ENCODE measurements at places on chromosomes 7 and 10. TPM values are rescaled to one million over a fixed set of nuclear protein-coding genes. Genes with fewer than 3 reads are reported as not detected.

TRIL gene
- 6.4 TPM for total RNA-seq

DNA sequence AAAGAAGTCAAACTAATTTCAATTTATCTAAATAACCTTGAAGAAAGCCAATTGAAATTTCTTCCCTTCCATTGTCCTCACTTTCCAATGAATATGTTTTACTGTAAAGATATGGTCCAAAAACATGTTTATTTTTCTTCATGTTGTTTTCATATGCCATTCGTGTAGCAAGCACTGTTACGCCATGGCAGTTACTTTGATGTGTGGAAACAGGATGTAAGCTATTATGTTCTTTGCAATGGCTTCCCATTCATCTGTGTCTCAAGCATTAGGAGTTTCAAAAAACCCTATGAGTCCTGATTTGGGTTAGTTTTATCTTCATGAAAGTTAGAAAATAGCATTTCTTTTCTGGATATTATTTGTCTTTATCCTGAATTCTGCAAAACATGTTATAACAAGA lies 31.0 kb downstream of the GPR141 start:
- H3K4me3 ChIP-seq: no peak overlapping the region
- no peak for DNase-seq
- H3K27ac ChIP-seq: no peak overlapping the region
- no peaks in the 10 kb centered on the region for H3K4me1 ChIP-seq
- no peaks in the 10 kb centered on the region for H3K36me3 ChIP-seq

GRCh38 chr10:14146501-14146900 lies 184.2 kb downstream of the FRMD4A start:
- no peak overlapping the region for H3K27ac ChIP-seq
- H3K36me3 ChIP-seq: no peaks in the 10 kb centered on the region
- H3K27me3 ChIP-seq: peaks cover 4% of the 10 kb centered on the region
- H3K4me1 ChIP-seq: no peaks in the 10 kb centered on the region
- no peak for DNase-seq
- no peak overlapping the region for H3K4me3 ChIP-seq

- H3K36me3 ChIP-seq: no peaks in the 10 kb centered on the region
- H3K27me3 ChIP-seq: no peaks in the 10 kb centered on the region
- DNase-seq: no peak
- no peak overlapping the region for H3K27ac ChIP-seq
- no peaks in the 10 kb centered on the region for H3K4me1 ChIP-seq
These were observed 158.5 kb downstream of the C10orf105 start for GRCh38 chr10:71561003-71561574.

DNA sequence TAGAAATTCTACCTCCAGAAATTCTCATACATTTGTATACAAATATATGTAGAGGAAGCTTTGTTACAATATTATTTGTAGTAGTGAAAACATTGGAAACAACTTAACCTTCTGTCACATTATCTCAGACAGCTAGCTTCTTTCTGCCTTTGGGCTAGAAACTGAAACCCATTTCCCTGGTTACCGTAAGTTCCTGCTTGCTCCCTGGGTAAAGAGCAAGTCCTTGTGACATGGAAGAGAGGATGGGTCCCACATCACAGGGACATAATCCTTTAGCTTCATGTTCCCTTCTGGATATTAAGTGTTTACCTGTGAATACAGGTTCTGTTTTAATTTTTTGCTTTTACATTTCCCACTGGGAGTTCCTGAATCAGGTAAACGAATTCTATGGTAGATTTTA lies 41.8 kb downstream of the KLHDC10 start:
- DNase-seq: no peak
- H3K27ac ChIP-seq: no peak overlapping the region
- no peaks in the 10 kb centered on the region for H3K27me3 ChIP-seq
- no peak overlapping the region for H3K4me3 ChIP-seq
- H3K4me1 ChIP-seq: no peaks in the 10 kb centered on the region

GRCh38 chr10:4053940-4054339 lies 268.9 kb upstream of the KLF6 start:
- no peaks in the 10 kb centered on the region for H3K36me3 ChIP-seq
- H3K4me1 ChIP-seq: peaks cover 32% of the 10 kb centered on the region
- no peaks in the 10 kb centered on the region for H3K27me3 ChIP-seq
- H3K27ac ChIP-seq: no peak overlapping the region

DNA sequence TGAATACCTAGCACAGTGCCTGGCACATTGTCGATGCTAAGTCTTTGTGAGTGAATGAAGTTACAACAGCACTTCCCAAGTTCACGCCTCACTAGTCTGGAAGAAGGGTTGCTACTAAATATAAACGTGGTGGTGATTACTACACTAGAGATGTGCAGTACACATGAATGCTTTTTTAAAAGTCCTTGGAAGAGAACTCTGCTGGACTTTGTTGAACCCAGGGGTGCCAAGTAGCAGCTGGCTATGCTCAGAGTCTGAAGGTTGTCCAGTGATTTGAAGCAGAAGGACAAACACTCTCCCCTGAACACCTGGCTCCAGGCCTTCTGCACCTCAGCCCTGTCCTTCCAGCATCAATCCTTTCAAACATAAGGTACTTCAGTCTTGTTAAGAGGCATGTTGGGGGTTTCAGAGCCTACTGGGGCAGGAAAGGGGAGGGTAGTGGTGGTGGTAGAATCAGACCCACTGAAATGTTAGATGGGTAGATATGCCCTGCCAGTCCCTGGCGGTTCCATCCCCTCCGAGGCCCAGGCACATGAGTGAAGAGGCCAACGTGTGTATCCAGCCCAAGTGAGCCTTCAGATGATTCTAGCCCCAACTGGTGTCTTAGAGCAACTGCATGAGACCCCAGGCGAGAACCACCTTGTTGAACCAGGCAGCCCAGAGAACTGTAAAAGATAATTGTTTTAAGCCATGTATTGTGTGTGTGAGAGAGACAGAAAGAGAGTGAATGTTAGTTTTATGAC lies 94.4 kb downstream of the TAX1BP1 start:
- no peak overlapping the region for H3K27ac ChIP-seq
- no peak for DNase-seq
- H3K27me3 ChIP-seq: no peaks in the 10 kb centered on the region
- H3K4me1 ChIP-seq: no peaks in the 10 kb centered on the region
- H3K4me3 ChIP-seq: no peak overlapping the region
- H3K36me3 ChIP-seq: peaks cover 35% of the 10 kb centered on the region

GRCh38 chr10:101219946-101220451 lies 9.3 kb downstream of the LBX1 start:
- H3K4me1 ChIP-seq: peaks cover 50% of the 10 kb centered on the region
- no peak overlapping the region for H3K4me3 ChIP-seq
- H3K27ac ChIP-seq: no peak overlapping the region
- no peak for DNase-seq
- no peaks in the 10 kb centered on the region for H3K36me3 ChIP-seq

DNMBP gene
- total RNA-seq: 13.7 TPM

DNA sequence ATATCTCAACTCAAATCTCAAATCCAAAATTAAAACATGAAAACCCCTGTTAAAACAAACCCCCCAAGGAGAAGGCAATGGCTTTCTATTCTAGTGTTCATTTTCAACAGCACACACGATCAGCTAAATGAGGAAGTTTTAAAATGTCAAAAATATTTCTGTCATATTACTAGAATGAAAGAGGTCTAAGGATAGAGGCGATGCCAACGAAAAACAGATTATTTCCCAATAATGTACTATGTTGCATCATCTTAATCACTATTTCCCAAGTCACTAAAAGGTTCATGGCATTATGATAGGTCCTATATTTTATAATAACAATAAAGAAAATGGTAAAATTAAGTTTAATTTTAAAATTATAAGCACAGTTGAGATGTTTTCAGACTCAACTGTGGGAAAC lies 10.1 kb downstream of the CNOT4 start:
- H3K4me3 ChIP-seq: no peak overlapping the region
- H3K27me3 ChIP-seq: no peaks in the 10 kb centered on the region
- H3K27ac ChIP-seq: no peak overlapping the region
- H3K4me1 ChIP-seq: peaks cover 42% of the 10 kb centered on the region

PLXNA4 gene
- total RNA-seq: 4.3 TPM

AKR1E2 gene
- total RNA-seq: 11.3 TPM

DNA sequence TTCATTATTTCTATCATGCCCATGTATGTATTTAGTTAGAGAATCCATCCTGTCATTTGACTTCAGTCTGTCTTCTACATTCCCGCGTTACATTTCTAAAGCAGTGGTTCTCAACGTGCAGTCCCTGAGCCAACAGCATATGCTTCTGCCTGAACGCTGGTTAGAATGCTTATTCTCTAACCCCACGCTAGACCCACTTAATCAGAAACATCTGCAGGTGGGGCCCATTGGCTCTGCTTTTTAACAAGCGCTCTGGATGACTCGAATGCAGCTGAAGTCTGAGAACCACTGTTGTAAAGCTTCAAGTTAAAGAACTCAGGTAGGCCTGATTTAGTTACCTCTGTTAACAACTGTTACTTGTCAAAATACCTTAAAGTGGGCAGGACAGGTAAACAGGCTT lies 38.2 kb downstream of the NEUROD6 start:
- DNase-seq: no peak
- H3K27ac ChIP-seq: no peak overlapping the region
- no peak overlapping the region for H3K4me3 ChIP-seq
- H3K4me1 ChIP-seq: no peaks in the 10 kb centered on the region
- H3K36me3 ChIP-seq: no peaks in the 10 kb centered on the region
